ENCODE measurements at places on chromosomes 1 and 21.

DNA sequence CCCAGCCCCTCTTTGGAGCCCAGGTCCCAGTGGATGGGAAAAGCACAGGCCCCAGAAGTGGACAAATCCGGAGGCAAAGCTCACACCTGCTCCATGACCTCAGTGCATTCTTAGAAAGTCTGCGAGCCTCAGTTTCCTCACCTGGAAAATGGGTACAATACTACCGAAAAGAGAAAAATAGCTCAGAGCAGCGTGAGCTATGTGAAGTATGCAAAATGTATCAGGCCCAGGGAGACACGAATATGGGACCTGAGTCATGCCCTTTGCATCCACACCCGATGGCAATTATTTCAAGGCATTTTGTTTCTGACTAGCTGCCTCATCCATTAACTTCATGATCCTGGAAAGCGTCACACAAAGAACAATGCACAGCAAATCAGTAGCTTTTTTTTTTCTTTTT lies 9.2 kb downstream of the ALDH4A1 start:
- DNase-seq = no peak

GRCh38 chr1:94871031-94871430 lies 50.9 kb downstream of the SLC44A3 start:
- DNase-seq = no peak

- DNase-seq = peak; percentile 79
Observed at GRCh38 chr1:89884718-89885596, 64.1 kb downstream of the LRRC8D start.

GRCh38 chr1:85135392-85135798 lies 65.4 kb downstream of the SYDE2 start:
- DNase-seq = peak; percentile 15

DNA sequence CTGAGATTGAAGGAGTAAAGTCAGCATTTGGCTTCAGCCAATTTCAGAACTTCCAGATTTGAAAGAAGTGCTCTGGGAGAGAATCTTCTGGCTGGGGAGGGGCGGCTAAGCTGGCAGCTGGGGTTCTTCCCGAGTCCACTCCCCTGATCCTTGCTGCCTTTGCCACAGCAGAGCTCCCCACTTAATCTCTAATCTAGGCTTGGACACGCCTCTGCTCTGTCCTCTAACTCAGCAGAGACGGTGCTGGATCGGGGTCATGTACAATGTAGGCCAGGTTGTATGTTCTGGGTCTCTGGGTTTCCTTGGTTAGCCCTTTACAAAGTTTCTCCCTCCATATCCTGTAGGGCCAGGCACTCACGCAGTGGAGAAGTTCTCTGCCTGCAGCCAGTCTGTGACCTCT lies 10.1 kb upstream of the GSTM3 start:
- DNase-seq = no peak

DNA sequence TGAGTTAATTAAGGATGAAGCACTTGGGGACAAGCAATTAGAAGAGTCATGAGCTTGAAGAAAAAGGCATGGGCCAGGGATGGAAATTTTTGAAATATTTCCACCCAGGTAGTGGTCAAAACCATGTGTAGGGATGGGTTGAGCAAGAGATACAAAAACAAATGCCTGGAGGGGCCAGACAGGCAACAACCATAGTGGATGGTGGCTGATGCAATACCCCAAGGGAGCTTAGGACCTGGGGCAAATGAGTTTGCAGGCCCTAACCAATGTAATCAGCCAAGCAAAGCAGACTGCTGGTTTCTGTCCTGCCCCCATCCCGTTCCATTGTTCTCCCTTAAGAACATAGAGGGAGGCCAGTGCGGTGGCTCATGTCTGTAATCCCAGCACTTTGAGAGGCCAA lies 119.1 kb upstream of the FGGY start:
- no peak for DNase-seq

DNA sequence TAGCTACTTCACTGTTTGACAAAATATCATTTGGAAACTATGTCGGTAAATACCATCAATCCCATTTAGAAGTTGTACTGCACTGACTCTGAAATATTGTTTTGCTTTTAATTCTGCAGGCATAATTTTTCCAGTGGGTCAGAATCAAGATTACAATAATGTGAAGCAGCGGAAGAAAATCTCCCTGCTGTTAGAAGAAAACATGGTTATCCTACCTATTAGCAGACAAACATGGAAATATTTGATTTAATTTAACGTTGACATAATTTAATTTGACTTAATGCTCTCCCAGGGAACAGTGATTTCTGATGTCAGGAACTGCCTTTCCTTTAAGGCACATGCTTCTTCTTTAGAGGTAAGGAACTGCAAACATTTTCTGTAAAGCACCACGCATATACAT lies 634.0 kb downstream of the LTN1 start:
- DNase-seq = no peak

DNA sequence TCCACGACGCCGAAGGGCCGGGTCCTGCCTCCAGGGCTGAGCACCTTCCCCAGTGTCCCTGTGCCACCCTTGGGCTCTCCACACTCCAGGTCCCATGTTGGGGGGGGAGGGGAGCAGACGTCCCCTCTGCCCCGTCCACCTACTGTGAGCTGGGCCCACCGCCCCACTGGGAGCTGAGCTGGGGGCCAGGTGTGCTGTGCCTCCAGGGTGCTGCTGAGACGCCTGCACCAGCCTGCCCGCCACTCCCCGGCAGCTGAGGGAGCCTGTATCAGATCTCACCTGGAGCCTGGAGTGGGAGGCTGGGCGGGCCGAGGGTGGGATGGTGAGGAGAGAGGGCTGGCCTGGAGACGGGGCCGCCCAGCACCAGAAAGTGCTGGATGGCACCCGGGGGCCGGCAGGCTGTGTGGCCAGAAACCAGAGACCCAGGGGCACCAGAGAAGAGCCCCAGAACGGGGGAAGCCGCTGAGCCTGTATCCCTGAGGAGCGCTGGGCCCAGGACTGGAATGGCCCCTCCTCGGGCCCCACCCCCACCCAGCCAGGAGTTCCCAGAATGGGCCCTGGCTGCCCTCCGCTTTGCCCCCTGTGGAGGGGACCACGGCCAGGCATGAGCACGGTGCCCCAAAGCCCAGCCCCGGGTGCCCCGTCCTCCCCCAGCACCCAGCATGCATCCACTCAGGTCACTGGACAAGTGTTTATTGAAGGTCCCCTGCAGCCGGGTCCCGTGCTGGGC lies 3.4 kb downstream of the TNFRSF18 start:
- DNase-seq = no peak

DNA sequence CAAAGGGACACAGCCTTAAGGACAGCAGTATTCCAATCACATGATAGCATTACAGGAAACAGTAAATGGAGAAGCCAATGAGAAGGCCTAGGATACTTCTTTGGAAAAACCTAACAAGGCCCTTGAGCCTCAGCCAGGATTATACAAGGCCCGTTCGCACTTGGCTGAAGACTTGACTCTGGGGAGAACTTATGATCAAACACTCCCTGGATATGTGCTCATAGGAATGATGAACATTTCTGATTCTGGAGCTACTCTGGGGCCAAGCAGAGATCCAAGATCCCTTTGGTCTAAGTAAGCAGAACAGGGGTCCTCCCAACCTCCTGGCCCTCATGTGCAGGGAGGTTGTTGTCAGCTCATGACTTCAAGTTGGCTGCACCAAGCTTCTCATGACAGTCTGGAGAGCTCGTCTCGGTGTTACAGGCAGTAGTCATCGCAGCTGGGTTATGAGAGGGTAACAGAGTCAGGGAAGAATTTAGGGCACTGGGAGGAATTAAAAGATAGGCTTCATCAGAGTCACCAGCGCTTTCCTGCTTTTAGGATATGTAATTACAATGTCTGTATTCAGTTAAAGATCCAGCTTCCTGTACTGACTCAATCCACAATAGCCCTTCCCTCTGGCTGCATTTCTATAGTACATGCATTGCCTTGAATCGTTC lies 92.5 kb upstream of the IRF2BP2 start:
- DNase-seq = no peak

DNA sequence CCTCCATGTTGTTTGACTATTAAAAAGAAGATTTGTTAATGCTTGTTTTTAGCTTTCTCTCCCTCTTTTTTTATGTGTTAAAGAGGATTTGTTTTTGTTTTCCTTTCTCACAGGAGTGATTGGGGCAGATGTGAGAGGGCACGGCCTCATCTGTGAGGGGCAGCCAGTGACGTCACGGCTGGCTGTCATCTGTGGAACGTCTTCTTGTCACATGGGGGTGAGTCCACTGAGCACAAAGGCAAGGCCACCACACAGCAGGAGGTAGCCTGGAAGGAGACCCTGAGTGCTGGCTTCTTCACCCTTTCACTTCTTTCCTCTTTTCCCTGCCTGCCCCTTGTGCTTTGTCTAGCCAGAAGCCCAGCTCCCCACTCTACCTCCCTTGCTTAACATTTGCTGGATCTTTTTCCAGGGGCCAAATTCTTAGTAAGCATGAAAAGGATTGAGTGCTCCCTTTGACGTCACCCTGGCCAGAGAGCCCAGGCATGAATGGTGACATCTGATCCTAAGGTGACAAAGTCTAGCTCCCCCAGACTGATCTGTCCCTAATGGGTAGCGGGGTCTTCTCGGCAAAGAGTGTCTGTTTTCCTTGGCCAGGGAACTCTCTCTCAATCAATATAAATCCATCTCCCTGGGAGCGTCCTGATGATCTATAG lies 257.2 kb downstream of the FGGY start:
- no peak for DNase-seq

- no peak for DNase-seq
Observed at GRCh38 chr21:26798856-26799751, 46.1 kb downstream of the ADAMTS1 start.

- DNase-seq = peak; percentile 79
Observed at GRCh38 chr1:183685112-183685713, 32.1 kb upstream of the APOBEC4 start.

GRCh38 chr21:31213787-31214186 lies 130.3 kb downstream of the TIAM1 start:
- DNase-seq = no peak

DNA sequence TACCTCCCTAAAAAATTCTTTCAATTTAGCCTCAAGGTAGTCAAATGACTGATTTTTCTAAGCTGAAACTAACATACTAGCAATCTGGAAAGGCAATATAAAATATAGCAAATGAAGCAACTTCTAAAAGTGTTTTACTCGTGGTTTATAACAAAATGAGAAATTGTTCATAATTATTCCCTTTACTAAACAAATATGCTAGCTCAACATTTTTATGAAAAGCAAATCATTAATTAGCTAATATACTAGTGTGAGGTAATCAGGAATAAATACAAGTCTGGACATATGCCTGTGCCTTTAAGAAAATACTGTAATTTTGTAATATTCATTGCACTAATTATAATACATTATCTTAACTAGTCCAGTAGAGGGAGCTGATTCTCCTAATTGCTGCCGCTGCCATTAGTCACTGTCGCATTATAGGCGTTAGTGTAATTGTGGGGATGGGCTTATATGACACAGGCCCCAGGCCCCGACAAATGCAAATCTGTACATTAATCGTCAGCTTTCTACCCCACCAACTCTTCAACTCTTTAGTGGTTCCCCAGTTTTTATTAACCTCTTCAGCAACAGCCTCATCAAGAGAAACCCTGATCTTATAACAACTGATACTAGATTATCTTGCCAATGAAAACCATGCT lies 160.9 kb downstream of the GABPA start:
- peak; percentile 48 for DNase-seq

- no peak for DNase-seq
Observed at GRCh38 chr1:28190337-28190979, 14.0 kb upstream of the PTAFR start.

GRCh38 chr1:94993931-94994645 lies 67.2 kb upstream of the CNN3 start:
- DNase-seq = no peak

DNA sequence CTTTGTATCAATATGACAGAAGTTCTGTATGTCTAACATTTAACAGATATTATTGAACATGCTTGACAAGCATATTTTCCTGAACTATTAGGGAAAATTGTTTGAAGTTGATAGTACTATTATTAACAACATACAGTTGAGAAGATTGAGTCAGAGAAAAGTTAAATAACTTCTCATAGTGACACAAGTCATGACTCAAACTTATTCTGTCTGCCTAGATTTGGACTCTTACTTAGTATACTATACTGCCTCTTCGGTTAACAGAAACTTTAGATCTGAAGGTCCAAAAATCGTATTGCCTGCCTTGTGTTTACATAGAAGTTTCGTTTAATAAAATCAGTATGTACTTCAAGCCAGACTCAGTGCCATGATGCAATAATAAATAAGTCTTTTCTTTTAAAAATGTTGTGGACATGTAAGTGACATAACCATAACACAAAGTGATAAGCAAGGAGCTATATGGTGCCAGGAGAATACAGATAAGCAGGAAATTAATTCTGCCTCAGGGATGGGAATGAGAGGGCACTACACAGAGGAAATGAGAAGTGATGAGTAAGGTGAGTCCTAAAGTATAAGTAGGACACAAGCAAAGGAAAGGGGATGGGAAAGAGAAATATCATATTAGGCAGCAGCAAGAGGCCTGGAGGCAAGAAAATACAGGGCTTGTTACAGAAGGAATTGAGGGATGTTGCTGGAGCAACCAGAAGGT lies 48.1 kb downstream of the LHX9 start:
- DNase-seq = no peak

- DNase-seq = no peak
Observed at GRCh38 chr1:235391874-235392273, 24.6 kb downstream of the TBCE start.

DNA sequence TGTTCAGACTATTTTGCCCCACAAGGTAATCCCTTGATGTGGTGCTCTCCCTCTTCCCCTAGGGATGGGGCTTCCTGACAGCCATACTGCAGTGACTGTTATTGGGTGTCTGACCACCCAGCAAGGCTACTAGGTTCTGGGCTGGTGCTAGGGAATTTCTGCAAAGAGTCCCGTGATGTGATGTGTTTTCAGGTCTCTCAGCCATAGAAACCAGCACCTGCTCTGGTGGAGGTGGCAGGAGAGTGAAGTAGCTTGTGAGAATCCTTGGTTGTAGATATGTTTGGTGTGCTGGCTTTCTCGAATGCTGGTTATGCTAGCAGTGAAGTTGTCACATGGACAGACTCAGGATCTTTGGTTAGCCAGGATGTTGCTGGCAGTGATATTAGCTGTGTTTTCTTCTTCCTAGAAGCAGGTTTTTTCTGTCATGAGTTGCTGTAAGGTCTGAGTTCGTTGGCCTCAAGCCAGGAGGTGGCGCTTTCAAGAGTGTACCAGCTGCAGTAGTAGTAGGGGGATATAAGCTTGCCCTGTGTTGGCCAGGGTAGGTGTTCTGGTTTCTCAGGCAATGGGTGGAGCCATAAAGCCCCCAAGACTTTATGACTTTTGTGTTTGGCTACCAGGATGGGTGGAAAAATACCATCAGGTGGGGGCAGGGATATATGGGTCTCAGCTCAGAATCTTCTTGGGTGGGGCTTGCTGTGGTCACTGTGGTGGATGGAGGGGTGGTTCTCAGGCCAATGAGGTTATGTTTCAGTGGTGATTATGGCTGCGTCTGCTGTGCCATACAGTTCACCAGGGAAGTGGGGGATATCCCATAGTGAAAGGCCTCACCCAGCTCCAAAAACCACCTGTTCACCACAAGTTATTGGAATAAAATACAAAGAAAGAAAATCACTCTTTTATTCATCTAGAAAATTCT lies 1112.3 kb downstream of the KCNT2 start:
- DNase-seq = no peak
